Esophagus squamous epithelium (tissue), 5 donors: ENCODE measurements at places on chromosomes 6 and 20. TPM values are rescaled to one million over a fixed set of nuclear protein-coding genes. Genes with fewer than 3 reads are reported as not detected.

Gene CLPSL1
- total RNA-seq = not detected

Gene ANKRD66
- not detected for total RNA-seq

Gene FOXF2
- 2.2 TPM for total RNA-seq

Gene KCNQ5
- total RNA-seq = 4.4 TPM

Gene TGM3
- 626 TPM for total RNA-seq

Gene E2F1
- 3.2 TPM for total RNA-seq

Gene CRYBG1
- total RNA-seq = 152 TPM
